ENCODE measurements at places on chromosomes 2 and 18. TPM values are rescaled to one million over a fixed set of nuclear protein-coding genes. Genes with fewer than 3 reads are reported as not detected.

- peak; percentile 69 for DNase-seq
- H3K4me1 ChIP-seq: peaks cover 18% of the 10 kb centered on the region
- H3K27ac ChIP-seq: no peak overlapping the region
- no peak overlapping the region for H3K4me3 ChIP-seq
- H3K27me3 ChIP-seq: no peaks in the 10 kb centered on the region
Measured at GRCh38 chr2:23824777-23825212, 102.1 kb downstream of the ATAD2B start.

DNA sequence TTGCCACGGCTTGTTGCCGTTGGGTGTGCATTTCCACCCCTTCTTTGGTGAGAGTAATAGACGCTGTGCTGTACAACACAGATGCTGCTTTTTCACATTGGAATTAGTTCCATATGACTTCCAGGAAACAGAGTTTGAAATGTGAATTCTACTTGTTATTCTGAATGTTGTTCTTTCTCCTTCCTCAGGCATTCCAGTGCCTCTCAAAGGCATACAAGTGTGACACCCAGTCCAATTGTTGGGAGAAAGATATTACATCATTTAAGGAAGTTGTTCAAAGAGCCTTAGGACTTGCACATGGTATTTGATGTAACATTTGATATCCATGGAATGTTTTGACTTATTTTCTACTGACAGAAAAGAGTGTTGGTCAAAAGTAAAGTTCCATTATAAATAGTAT, 134.4 kb upstream of the LTBP1 start:
- no peak overlapping the region for H3K4me3 ChIP-seq
- H3K27ac ChIP-seq: no peak overlapping the region
- no peaks in the 10 kb centered on the region for H3K27me3 ChIP-seq
- H3K4me1 ChIP-seq: peaks cover 5% of the 10 kb centered on the region
- no peaks in the 10 kb centered on the region for H3K36me3 ChIP-seq

- H3K4me3 ChIP-seq: no peak overlapping the region
- no peak overlapping the region for H3K27ac ChIP-seq
- DNase-seq: peak; percentile 81
- peaks cover 38% of the 10 kb centered on the region for H3K27me3 ChIP-seq
Measured at GRCh38 chr2:71548646-71549425, 95.5 kb downstream of the DYSF start.

DNA sequence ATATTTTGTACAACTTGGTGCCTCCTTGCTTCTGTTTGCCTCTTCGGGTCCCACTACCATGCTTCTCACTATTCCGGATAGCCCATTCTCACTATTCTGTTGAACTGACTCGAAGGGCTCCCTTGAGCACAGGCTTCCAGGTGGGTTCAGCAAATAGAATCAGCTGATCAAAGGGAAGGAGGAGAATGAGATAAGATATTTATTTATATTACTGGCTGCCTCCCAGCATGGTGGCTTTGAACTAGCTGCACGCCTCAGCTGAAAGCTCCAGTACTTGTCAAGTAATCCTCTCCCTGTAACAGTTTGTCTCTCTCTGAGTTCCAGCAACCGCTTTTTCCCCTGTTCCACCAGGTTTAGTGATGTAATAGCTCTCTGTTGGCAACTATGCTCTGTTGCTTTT, 187.8 kb upstream of the HNRNPA3 start:
- H3K27ac ChIP-seq: no peak overlapping the region
- DNase-seq: no peak
- H3K36me3 ChIP-seq: no peaks in the 10 kb centered on the region
- H3K4me1 ChIP-seq: no peaks in the 10 kb centered on the region
- no peak overlapping the region for H3K4me3 ChIP-seq

DNA sequence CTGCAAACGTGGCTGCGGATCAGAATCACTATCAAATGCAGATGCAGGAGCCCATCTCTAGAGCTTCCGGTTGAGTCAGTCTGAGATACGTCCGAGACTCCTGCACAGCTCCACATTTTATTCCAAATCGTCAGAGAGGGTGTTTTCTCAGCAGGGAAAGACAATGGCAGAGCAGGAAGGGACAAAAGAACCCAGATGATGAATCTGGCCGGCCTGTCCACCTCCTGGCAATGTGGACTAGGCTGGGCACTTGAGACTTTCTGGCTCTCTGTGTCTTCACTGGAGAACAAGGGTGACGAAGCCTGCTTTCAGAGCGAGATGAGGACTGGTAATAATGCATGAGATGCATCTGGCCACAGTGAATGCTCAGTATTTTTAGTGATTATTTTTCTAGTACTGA, 255.9 kb upstream of the MYT1L start:
- no peaks in the 10 kb centered on the region for H3K36me3 ChIP-seq
- no peak overlapping the region for H3K4me3 ChIP-seq
- no peak for DNase-seq

- no peaks in the 10 kb centered on the region for H3K4me1 ChIP-seq
- H3K27me3 ChIP-seq: no peaks in the 10 kb centered on the region
- H3K27ac ChIP-seq: no peak overlapping the region
- H3K36me3 ChIP-seq: no peaks in the 10 kb centered on the region
Measured at GRCh38 chr2:76825140-76825970, 696.8 kb downstream of the LRRTM4 start.

DNA sequence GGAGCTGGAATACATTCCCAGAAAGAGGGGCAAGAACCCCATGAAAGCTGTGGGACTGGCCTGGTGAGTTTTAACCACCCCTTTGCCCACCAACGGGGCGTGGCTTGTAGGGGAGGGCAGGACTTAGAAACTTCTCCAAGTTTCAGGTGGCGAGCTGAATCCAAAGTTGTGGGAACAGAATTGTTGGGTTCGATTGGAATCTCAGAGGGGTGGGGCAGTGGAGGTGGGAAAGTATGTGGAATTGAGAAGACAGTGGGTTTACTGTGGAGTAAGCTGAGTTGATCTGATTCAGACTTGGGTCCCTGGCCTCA, 1.1 kb downstream of the PNKD start:
- H3K27me3 ChIP-seq: no peaks in the 10 kb centered on the region
- peaks cover 10% of the 10 kb centered on the region for H3K36me3 ChIP-seq
- H3K4me1 ChIP-seq: peaks cover 20% of the 10 kb centered on the region

DNA sequence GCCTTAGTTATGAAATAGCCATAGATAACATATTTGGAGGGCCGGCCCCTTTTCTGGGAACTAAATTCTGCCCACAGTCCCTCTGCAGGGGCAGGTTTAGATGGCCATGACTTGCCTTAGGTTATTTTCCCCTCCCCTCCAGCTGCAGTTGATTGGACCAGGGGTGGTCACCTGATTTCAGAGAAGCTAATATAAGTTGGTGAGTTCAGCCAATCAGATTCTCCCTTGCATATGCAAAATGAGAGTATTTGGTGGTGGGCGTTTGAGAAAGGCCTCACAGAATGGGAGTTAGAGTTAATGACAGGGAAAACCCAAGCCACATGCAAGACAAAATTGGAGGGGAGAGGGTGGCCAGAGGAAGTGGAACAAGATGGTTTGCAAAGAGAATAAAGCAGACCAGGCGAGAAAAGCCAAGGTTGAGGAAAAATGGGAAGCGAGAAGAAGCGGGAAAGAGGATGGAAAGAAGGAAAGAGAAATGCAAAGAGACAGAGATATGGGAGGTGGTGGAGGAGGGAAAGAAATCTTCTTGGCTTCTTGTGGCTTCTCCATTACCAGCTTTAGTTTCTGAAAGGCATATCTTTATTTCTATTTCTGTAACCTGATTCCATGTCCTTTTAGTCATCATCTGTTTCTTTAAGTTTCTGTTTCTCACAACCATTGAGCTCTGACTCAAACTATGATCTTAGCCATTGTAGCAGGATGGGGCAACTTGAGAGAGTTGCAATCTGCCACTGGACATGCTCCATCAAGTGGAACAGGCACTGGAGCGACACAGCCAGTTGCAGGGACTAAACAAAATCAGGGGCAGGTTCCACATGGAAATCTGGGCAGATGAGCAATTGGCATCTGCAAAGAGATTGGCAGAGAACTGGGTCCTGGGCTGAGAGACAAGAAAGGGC, 108.1 kb upstream of the SIX3 start:
- H3K27ac ChIP-seq: no peak overlapping the region
- no peaks in the 10 kb centered on the region for H3K36me3 ChIP-seq
- DNase-seq: peak; percentile 20
- H3K4me1 ChIP-seq: no peaks in the 10 kb centered on the region

GRCh38 chr18:33596178-33596854, 18.3 kb downstream of the ASXL3 start:
- H3K27ac ChIP-seq: no peak overlapping the region
- no peak overlapping the region for H3K4me3 ChIP-seq
- DNase-seq: peak; percentile 64

DNA sequence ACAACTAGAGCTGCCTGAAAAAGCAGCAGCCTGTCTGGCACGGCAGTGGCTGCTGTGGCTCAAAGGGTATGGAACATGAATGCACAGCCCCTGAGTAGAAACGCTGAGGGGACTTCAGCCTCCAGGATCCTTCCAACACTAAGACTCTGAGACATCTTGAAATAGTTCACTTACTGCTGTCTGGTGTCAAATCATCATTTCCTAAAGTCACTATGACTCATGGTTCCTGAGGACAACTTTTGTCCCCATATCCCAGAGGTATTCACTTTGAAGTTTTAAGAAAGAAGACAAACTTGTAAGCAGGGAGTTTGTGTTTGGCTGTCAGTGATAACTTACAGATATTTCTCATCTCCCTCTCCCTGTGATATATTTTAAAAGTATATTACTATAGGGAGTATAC, 33.3 kb upstream of the NEB start:
- H3K36me3 ChIP-seq: no peaks in the 10 kb centered on the region
- peaks cover 18% of the 10 kb centered on the region for H3K4me1 ChIP-seq
- H3K27ac ChIP-seq: no peak overlapping the region
- H3K27me3 ChIP-seq: no peaks in the 10 kb centered on the region
- DNase-seq: peak; percentile 37

DNA sequence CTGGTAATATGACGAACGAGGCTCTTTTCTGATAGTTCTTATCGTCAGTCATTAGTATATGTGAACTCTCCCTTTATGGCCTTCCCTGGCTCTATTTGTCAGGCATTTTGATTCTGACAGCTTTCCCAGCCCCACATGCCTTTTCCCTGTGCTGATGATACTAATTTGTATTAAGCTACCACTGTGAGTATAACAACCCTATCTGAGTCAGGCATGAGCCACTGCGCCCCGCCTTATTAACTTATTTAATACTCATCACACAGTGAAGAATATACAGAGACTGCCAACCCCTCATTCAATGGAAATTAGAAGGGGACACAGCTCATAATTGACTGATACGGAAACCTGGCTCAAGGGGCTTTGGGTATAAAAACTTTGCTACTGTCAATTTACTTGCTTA, 140.0 kb downstream of the NETO1 start:
- DNase-seq: no peak
- no peak overlapping the region for H3K27ac ChIP-seq
- H3K36me3 ChIP-seq: no peaks in the 10 kb centered on the region
- H3K4me1 ChIP-seq: no peaks in the 10 kb centered on the region

The HOXD13 gene
- 3.8 TPM for total RNA-seq

The DPP4 gene
- total RNA-seq: 39.9 TPM

The REG3G gene
- not detected for total RNA-seq

The HMSD gene
- not detected for total RNA-seq

The SPDYA gene
- not detected for total RNA-seq
